ENCODE measurements at places on chromosomes 11 and 22.

- DNase-seq, result no peak
Measured at GRCh38 chr11:120385655-120386054, 49.4 kb downstream of the ARHGEF12 start.

DNA sequence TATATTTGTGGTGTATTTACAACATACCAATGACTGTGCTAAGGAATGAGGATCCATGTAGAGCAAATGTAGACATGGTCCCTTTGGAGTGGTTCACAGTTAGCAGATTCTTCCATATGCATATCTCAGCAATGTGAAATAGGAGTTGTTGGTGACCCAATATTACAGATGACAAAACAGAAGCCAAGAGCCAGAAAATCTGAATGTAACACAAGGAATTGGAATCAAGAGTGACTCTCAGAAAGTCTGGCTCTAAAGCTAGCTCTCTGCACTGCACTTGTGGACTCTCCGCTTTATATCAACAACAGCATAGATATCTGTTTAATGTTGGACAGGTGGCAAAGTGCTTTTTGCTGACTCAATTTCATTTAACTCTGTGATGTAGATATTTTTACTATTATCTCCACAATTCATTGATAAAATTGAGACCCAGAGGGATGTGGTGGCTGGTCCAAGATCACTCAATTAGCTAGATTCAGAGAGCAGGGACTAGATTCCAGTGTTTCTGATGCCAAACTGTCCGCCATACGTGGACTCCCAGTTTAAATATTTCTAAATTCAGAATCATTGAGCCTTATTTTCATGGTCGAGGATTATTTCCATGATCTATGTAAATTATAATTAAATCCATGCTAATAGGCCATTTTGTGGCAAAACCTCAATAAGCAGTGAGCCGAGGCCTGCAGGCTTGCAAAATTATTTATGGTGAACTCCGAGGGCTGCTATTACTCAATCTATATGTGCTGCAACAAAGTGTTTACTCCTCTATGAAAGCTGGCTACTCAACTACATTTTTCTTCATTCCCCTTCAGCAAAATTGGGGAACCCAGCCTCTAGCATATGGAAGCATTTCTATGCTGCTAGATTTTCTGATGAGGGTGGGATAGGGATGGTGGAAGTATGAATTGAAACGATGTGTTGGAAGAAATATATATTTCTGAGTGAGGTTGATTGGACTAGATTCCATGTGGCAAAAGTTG lies 21.1 kb upstream of the TENM4 start:
- no peak for DNase-seq

DNA sequence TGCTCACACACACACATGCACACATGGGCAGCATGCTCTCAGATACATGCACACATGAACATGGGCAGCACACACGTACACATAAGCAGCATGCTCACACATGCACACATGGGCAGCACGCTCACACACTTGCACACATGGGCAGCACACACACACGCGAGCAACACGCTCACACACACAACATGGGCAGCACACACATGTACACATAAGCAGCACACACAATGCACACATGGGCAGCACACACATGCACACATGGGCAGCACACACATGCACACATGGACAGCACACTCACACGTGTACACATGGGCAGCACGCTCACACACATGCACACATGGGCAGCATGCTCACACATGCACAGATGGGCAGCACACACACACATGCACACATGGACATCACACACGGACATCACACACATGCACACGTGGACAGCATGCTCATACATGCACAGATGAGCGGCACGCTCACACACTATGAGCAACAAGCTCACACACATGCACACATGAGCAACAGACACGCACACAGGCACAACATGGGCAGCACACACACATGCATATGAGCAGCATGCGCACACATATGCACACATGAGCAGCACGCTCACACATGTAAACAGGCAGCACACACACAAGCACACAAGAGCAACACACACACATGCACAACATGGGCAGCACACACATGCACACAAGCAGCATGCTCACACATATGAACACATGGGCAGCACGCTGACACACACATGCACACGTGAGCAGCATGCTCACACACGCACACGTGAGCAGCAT lies 43.0 kb downstream of the RTN4R start:
- no peak for DNase-seq

- no peak for DNase-seq
Measured at GRCh38 chr22:39267974-39268373, 23.2 kb upstream of the PDGFB start.

GRCh38 chr11:33044285-33044756 lies 4.9 kb downstream of the TCP11L1 start:
- no peak for DNase-seq

GRCh38 chr11:20844630-20845029 lies 175.2 kb downstream of the NELL1 start:
- no peak for DNase-seq

All from left renal cortex interstitium (tissue), 4 donors.